Activated CD4-positive, alpha-beta T cell treated with anti-CD3 and anti-CD28 coated beads, Interleukin-2, amount 50 U/mL, for 24 hours (primary cell): ENCODE measurements at places on chromosomes 2 and 18.

DNA sequence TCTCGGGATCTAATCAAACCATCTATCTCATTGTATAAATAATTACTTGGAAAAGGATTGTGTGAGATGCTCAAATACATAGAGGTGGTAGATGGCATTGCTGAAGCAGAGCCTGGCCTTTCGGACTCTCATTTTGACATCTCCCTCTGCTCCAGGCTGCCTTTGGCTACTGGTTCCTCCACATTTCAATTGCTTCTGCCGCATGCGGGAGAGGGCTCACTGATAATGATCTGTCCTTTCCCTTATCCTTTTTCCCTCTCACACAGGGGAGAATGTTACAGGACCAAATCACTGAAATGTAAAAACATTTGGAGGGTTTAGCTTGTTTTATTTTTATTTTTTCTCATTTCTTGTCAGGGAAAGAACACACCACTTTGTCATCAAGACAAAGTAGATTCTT is 380.6 kb upstream of the UBE2E3 start:
- no peak for DNase-seq

DNA sequence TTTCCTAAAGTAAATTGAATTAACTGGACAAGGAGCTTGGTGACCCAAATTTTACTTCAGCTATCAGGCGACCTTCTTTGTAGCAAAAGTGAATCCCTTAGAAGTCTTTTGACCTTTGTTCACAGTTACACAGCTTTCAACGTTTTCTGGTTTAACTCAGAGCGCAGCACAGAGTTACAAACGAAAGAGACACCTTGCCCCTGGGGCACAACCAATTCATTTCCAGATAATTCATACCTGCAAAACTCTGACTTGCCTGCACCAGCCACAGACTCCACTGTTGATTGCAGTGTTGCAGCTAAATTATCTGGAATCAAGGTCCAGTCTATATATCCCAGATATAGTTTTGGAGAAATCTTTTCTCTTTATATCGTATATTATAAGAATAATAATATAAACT is 358.6 kb upstream of the VWC2L start:
- DNase-seq = no peak

- no peak for DNase-seq
Observed at GRCh38 chr18:23032030-23032582, 99.0 kb downstream of the RBBP8 start.

DNA sequence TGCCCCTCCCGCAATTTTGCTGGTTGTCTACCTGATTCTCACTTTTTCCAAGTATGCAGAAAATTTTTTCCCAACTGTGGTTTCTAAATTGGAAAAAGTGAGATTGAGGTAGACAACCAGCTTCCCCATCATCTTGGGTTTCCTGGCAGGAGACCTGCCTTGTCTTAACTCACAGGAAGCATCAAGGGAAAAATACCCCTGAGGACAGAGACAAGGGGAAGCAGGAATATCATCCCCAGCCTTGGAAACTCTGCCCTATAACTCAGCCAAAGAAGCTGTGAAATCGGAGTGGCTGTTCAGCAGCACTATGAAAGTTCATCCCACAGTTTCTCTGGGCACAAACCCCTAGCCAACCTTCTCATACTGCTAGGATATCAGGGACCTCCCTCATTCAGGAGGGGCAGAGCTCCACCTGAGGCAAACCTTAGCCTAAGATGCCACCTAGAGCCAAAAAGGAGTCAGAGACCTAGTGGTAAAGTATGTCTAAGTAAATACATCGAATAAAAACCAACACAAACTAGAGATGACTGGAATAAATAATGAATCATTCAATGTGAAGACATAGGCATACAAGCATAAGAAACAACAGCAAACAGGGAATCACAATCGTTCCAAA is 68.2 kb downstream of the ZSWIM2 start:
- no peak for DNase-seq

DNA sequence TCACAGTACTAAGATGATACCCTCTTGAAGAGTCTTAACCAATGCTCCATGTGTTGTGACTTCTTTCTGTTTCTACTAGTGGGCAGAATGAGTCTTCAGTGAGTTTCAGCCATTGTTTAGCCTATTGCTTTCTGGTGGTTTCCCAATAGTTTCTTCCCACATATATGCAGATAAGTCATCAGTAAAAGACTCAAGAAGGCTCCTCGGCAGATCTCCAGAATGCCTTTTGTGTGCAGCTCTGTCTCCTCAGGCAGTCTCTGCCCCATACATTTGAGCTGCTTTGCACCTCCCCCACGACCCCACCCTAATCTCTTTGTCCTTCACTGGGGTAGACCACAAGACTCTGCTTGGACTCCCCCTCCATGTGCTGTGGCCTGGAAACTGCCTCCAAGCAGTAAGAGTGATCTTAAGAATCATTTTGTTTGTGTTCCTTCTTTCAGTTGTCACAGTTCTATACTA is 71.6 kb upstream of the CHRNA1 start:
- DNase-seq = peak; percentile 32

GRCh38 chr2:143717053-143717452 is 587.8 kb downstream of the ARHGAP15 start:
- DNase-seq = no peak

GRCh38 chr2:134070281-134070741 is 183.6 kb upstream of the MGAT5 start:
- no peak for DNase-seq

GRCh38 chr2:83055376-83056010 is 1403.6 kb downstream of the SUCLG1 start:
- no peak for DNase-seq

DNA sequence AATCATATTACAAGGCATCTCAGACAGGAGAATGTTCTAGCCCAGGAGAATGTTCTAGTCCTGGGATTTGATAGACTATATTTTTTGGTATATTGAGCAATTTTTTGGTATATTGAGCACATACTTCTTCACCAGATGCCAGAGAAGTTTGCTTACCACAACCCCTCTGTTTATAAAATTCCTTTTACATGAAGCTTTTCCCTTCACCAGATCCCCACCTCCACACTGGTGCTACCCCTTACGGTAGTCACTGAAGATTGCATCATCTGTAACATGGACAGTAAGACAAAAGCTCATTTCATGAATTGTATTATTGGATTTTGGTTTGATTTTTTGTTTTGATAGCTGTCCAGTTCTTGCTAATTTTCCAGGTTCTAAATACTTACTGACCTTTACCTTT is 7.2 kb upstream of the HNMT start:
- DNase-seq = no peak

- no peak for DNase-seq
Observed at GRCh38 chr2:90207454-90208058, 1516.1 kb downstream of the RPIA start.

GRCh38 chr2:185012643-185013042 is 414.3 kb downstream of the ZNF804A start:
- no peak for DNase-seq
